ENCODE measurements at places on chromosomes 5 and 9.

GRCh38 chr5:52708463-52708862 lies 79.3 kb upstream of the ITGA1 start:
- DNase-seq, result no peak

- DNase-seq, result no peak
Measured at GRCh38 chr5:171906703-171907590, 99.5 kb downstream of the FBXW11 start.

GRCh38 chr5:39216631-39217030 lies 2.7 kb downstream of the FYB1 start:
- no peak for DNase-seq

DNA sequence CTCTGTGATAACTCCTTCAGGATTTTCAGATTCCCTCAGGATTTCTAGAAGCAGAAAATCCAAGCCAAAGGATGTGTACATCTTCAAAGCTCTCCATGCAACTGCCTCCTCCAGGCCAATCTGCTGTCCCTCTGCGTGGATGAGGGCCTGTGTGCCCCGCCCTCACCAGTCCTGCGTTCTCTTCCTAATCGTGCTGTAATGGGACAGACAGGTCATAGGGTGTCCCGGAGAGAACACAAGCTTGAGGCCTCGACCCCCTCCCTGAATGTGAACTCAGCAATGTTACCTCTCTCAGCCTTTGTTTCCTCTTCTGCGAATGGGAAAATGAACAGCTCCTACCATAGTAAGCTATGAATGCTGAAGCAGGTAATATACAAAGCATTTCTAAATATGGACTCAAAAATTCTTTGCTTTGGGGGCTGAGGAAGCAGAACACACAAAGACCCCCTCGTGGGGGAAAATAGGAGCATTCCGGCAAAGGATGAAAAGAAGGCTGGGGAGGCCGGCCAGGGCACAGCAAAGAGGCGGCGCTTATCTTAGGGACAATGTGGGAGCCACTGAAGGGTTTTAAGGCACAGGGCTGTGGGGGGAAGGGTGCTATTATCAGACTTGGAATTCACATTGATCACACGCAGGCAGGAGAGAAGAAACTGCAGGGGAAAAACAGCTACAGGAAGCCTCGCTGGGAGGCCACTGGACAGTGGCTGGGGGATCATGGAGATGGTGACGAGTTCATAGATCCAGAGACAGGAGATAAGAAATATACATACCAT lies 57.2 kb upstream of the FBXW11 start:
- no peak for DNase-seq

DNA sequence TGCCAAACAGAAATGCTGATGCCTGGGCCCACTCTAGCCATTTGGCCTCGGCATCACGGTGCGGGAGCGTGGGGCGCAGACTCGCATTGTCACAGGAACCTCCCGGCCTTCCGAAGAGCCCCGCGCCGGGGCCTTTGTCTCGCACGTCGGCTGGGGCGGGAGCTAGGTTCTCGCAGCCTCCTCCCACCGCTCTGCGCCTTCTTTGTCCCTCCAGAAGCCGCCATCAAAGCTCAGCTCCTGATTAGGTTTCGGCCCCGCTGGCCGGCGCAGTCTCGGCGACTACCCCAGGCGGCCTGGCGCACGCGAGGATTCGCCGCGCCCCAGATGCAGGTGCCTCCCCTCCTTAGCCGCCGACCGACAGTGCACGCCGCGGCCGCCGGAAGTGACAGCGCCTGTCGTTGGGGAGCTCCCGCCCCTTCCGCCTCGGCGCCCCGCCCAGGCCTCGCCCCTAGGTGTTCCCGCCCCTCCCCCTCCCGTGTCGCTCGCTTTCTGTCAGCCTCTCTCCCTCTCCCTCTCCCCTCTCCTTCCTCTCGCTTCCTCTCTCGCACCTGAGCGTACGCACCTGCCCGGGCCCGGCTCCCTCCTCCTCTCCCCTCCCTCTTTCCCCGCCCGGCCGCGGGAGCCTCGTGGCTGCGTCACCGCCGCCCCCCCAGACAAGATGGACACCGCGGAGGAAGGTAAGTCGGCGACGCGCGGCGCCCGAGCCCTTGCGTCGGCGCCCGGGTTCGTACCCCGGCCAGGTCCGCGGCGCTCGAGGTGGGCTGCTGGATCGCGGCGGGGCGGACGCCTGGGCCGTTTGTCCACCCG lies at the start of gene MARCHF6:
TSS of gene MARCHF6 (plus strand) at position 455 of the 807 bp plus-strand sequence. CDS start at position 659, 204 bp downstream.
- DNase-seq, result peak; percentile 99

DNA sequence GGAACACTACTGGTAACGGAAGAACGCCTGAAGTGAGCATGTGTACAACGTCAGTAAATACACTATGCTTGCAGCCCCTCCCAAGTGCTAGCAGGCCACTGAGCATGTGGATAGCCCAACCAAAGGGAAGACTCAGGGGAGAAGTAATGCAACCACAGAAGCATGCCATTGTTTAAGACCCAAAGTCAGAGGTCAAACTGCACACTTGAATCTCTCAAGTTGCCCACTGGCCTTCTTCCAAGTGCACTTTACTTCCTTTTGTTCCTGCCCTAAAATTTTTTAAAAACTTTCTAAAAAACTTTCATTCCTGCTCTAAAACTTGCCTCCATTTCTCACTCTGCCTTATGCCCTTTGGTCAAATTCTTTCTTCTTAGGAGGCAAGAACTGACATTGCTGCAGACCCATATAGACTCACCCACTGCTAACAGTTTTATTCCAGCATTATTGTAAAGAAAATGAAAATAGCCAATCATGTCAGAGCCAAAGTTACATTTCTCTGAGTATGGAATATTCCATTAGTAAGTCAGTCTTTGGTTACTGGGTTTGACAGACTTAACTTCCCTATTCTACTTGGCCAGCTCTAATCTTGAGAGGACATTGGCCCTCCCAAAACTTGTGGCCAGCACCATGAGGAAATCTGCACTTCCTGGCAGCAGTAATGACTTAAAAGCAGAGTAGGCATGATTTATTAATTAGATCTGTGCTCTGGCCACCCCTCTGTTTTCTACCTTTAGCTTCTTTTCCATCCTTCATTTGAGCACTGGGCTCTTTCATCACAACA lies 76.9 kb downstream of the TSSK1B start:
- no peak for DNase-seq

DNA sequence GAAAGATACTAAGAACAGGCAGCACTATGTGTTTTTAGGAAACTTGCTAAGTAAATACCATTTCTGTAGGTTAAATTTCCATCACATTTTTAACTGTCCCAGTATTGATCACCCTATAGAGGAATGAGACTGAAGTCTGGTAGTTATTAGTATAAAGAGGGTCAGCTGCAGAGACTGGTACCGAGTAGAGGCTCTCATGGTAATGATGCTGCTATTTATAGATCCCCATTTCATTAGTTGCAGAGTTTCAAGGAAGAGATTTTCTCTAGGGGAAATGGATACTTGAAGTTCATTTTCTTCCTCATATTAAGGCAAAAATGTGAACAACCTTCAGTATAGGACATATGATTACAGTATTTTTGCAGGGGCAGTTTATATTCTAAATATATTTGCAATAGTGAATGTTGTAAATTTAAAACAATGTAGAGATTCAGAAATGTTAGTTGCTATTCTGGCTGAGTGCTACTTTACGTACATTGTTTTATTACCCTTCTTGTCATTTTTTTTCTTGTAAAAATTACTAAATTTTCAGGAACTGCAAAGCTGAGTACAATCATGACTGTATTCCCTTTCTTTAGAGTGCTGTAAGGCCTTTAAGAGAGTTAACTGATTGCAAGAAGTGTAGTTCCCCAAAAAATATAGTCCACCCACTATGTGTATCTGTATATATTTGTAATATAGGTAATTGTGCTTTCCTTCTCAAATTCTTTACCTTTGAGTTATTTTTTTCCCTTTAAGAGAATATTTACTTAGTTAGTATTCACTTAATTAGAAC lies 14.7 kb downstream of the PBX3 start:
- DNase-seq, result peak; percentile 60

DNA sequence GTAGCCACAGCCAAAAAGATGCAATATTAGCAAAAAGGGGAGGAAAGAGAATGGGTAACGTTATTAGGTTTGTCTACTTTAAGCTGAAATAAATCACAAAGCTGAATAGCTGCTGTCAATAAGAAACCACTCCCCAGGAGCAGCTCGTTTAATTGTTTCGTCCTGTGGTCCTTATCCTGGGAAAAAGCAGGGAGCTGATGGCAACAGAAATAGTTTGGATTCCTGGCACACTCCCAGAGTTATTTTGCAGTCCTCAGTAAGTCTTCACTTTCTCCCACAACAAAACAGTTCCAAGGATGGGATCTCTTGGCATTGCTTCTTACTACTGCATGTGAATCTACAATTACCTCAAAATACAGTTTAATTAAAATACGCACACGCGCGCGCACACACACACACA lies 28.8 kb downstream of the FRMD3 start:
- peak; percentile 45 for DNase-seq

DNA sequence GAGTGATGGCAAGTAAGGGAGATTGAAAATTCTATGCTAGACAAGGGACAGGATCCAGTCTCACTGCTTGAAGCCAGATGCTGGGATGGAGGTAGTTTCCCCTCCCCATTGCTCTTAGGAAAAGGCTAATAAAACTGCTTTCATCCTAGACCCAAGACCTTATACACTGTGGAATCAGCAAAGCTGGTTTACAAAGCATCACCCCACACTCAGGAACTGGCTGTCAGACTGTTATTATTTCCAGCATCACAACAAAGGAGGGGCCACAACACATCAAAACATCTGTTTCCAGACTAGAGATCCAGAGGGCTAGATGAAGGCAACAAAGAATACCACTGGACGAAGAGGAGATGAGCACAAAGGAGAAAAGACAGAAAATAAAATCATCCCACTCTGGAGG lies 364.6 kb upstream of the PTGER4 start:
- DNase-seq, result no peak

DNA sequence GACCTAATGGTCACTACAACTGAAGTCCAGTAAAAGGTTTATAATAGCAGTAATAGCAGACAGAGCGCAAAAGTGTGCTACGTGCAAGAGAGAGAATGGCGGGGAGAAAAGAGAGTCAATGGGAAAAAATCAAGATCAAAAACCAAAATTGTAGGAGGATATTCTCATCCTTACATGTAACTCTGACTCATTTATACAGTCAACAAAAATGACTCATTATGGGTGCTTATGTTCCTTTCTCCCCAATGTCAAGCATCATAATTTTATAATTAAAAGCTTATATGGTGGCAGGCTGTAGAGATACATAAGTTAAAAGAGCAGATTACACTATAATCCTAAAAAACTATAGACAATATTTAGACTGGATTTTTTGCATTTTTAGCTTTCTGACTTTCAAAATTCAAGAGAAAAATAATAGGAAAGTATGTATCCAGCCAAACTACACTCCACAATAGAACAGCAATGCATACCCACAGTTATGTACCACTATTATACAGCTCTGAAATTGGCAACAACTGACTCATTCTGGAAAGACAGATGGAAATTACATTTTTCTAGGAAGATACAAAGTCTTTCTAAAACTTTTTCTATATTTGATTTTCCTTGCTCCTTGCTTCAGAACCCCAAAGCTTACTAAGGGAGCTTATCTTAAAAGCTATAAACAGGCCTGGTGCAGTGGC lies 78.4 kb downstream of the PLPP1 start:
- no peak for DNase-seq

- DNase-seq, result peak; percentile 60
Measured at GRCh38 chr9:37179576-37179975, 59.2 kb downstream of the ZCCHC7 start.

- no peak for DNase-seq
Measured at GRCh38 chr9:6680797-6681146, 35.2 kb upstream of the GLDC start.

DNA sequence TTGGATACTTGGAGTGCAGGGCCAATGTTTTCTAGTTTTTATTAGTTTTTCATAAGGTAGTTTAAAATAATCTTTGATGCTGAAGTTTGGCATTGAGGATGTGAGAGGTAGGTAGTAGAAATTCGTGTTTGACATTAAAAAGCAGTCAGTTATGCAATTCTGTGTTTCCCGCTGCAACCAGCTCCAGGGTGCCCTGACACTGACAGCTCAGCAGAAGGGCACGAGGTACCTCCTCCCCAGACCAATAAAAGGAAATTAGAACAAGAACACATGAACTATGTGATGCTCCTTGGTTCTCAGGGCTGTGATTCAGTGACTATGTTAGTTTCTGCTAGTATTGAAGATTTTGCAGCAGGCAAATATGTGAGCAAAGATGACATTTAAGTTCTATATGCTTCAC lies 40.2 kb downstream of the NSUN2 start:
- DNase-seq, result no peak

GRCh38 chr9:68508547-68508946 lies 32.1 kb downstream of the TMEM252 start:
- no peak for DNase-seq

GRCh38 chr5:51895834-51896233 lies 512.6 kb downstream of the ISL1 start:
- DNase-seq, result no peak

GRCh38 chr9:135799261-135799660 lies 97.3 kb downstream of the KCNT1 start:
- no peak for DNase-seq

DNA sequence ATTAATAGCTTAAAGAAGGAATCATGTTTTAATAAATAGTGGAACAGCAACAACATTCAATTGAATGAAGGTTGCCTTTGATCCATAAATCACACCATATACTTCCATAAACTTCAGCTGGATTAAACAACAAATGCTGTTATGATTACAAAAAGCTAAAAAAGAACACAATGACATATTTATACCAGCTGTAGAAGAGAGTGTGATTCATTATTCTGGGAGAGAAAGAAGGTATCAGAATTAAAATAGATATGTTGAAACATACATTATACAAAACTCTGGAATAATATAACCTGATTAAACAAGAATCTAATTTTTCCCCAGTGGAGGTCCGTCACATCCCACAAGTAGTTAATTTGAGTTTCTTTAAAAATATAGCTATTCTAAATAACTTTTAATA lies 7.5 kb upstream of the RECK start:
- no peak for DNase-seq

DNA sequence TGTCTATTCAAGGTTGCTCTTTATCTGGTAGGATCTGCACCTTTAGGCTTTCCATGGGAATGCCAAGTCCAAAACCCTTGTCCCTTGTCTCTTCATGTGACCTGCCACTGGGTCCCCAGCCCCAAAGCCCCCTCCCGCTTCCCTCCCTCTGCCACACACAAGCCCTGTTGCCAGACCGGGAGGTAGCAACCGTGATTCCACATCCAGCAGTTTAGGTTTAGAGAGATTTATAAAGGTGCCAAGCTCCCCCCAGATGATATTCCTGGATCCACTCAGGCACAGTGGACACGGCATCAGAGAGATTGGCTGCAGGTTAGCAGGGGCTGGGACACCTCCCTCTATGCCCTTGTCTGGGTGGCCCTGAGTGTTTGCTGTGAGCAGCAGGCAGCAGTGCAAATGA lies 504.7 kb downstream of the CCDC171 start:
- no peak for DNase-seq

- DNase-seq, result no peak
Measured at GRCh38 chr9:4794691-4795090, 1.9 kb downstream of the RCL1 start.

GRCh38 chr9:101068696-101069095 lies 40.2 kb downstream of the PLPPR1 start:
- DNase-seq, result no peak

Data from NCI-H1417 (cell line).